ENCODE measurements at places on chromosomes 7 and 10. TPM values are rescaled to one million over a fixed set of nuclear protein-coding genes. Genes with fewer than 3 reads are reported as not detected.
A peak's percentile ranks its signal among the peaks of the same experiment; 100 is the strongest.

- H3K27me3 ChIP-seq, result no peaks in the 10 kb centered on the region
- H3K4me1 ChIP-seq, result peaks cover 15% of the 10 kb centered on the region
- peak; percentile 34 for DNase-seq
- no peaks in the 10 kb centered on the region for H3K36me3 ChIP-seq
- no peak overlapping the region for H3K27ac ChIP-seq
These were observed 10.3 kb upstream of the IFIT1B start for GRCh38 chr10:89367529-89367928.

GRCh38 chr7:133423618-133424017, 170.7 kb downstream of the EXOC4 start:
- no peaks in the 10 kb centered on the region for H3K36me3 ChIP-seq
- no peak overlapping the region for H3K27ac ChIP-seq
- H3K27me3 ChIP-seq, result no peaks in the 10 kb centered on the region

DNA sequence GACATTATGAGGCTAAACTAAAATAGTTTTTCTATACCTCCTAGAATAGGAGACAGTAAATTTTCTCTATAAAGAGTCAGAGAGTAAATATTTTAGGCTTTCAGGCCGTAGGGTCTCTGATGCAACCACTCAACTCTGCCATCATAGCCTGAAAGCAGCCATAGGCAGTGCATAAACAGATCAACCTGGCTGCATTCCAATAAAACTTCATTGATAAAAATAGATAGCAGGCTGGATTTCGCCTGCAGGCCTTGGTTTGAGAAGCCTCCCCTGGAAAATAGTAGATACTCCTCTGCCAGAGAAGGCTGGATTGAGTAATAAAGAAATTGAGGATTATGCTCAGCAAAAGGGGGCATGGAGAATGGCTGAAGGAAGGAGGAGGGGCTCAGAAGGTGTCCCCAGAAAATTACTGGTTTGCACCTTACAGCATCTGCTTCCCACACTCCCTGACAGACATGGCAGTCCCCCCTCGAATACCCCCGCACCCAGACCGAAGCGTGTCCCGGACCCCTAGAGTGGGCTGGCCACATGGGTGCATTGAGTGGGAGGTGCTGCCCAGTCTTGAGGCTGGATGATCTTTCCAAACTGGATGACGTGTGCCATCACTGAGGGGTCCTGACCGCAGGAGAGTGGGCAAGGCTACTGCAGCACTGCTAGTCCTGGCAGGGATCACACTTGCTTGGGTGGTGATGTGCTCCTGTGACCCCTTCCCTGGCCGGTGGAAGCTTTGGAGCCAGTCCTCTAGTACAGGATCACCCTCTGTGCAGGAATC, 126.6 kb downstream of the PTPN20 start:
- H3K4me3 ChIP-seq, result no peak overlapping the region
- no peaks in the 10 kb centered on the region for H3K4me1 ChIP-seq
- no peak for DNase-seq
- no peaks in the 10 kb centered on the region for H3K27me3 ChIP-seq

- no peak for DNase-seq
- H3K36me3 ChIP-seq, result no peaks in the 10 kb centered on the region
- H3K4me3 ChIP-seq, result no peak overlapping the region
- peaks cover 29% of the 10 kb centered on the region for H3K27me3 ChIP-seq
These were observed 58.8 kb upstream of the FHIP2A start for GRCh38 chr10:114762811-114763210.

- no peak for DNase-seq
- no peaks in the 10 kb centered on the region for H3K4me1 ChIP-seq
- no peak overlapping the region for H3K4me3 ChIP-seq
- no peak overlapping the region for H3K27ac ChIP-seq
- H3K36me3 ChIP-seq, result no peaks in the 10 kb centered on the region
- no peaks in the 10 kb centered on the region for H3K27me3 ChIP-seq
These were observed 16.3 kb downstream of the MTPN start for GRCh38 chr7:135960709-135961451.

GRCh38 chr10:78717200-78717599, 351.6 kb upstream of the ZMIZ1 start:
- no peak overlapping the region for H3K4me3 ChIP-seq
- H3K4me1 ChIP-seq, result no peaks in the 10 kb centered on the region
- H3K27ac ChIP-seq, result no peak overlapping the region
- H3K36me3 ChIP-seq, result no peaks in the 10 kb centered on the region
- no peak for DNase-seq

Gene MSMB
- total RNA-seq, result not detected

GRCh38 chr7:5012985-5013384, 32.7 kb upstream of the RBAK start:
- H3K4me1 ChIP-seq, result no peaks in the 10 kb centered on the region
- H3K36me3 ChIP-seq, result no peaks in the 10 kb centered on the region
- no peak overlapping the region for H3K4me3 ChIP-seq
- DNase-seq, result no peak
- H3K27me3 ChIP-seq, result no peaks in the 10 kb centered on the region

Data from neural progenitor cell (in vitro differentiated cells).